ENCODE measurements at places on chromosomes 3 and 15. TPM values are rescaled to one million over a fixed set of nuclear protein-coding genes. Genes with fewer than 3 reads are reported as not detected.

Gene NRG4
- 0.56 TPM for total RNA-seq

Gene COL7A1
- 9.8 TPM for total RNA-seq

Gene C3orf20
- total RNA-seq, result under 0.01 TPM

Gene FBXW12
- 0.28 TPM for total RNA-seq

Gene GOLGA8O
- total RNA-seq, result 0.56 TPM

Gene THAP10
- total RNA-seq, result 3.4 TPM

Gene C3orf22
- total RNA-seq, result not detected

Gene CSPG4
- 70.7 TPM for total RNA-seq

Gene SIDT1
- total RNA-seq, result 0.28 TPM

Gene GOLGA6A
- under 0.01 TPM for total RNA-seq

Gene CHRNB4
- not detected for total RNA-seq

Gene LTK
- 0.19 TPM for total RNA-seq

Gene IMPG2
- under 0.01 TPM for total RNA-seq

Gene GJD2
- total RNA-seq, result not detected

Gene ATP13A3
- 945 TPM for total RNA-seq

Gene TMEM207
- total RNA-seq, result not detected

Gene APOD
- 1.4 TPM for total RNA-seq

Gene TM2D3
- total RNA-seq, result 37.2 TPM

Gene A4GNT
- total RNA-seq, result not detected

Gene SLC24A5
- total RNA-seq, result not detected

Gene CFAP100
- total RNA-seq, result not detected

Gene CACNA2D2
- total RNA-seq, result not detected

Gene CCR3
- total RNA-seq, result not detected

Gene INTS14
- 38.7 TPM for total RNA-seq

Gene PARP14
- 36.0 TPM for total RNA-seq

Gene COLQ
- under 0.01 TPM for total RNA-seq

Gene SCN11A
- not detected for total RNA-seq

Gene ATP13A4
- total RNA-seq, result 0.19 TPM

Gene SAXO2
- 1.1 TPM for total RNA-seq

Gene RNU5B-1
- not detected for total RNA-seq
